HuH-7.5 (cell line): ENCODE measurements at places on chromosomes 6 and 20.

GRCh38 chr20:48725555-48725991 lies 102.2 kb downstream of the PREX1 start:
- no peak for DNase-seq

DNA sequence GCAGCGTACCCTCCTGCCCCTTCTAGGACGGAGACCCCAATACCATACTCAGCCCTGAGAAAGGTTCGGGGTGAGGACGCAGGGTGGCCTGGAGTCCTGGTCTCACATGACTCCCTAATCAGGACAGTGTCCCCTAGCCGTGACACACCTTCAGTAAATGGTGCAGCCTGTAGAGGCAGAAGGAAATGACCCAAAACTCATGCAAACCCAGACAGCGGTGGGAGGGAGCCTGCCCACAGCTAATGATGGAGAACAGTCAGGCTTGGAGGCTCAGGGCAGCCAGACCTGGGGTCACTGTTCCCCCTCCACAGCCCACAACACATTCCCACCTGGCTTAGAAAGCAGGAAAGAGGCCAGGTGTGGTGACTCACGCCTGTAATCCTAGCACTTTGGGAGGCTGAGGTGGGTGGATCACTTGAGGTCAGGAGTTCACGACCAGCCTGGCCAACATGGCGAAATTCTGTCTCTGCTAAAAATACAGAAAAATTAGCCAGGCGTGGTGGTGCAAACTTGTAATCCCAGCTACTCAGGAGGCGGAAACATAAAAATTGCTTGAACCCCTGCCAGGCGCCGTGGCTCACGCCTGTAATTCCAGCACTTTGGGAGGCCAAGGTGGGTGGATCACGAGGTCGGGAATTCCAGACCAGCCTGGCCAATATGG lies 8.8 kb upstream of the HMGA1 start:
- no peak for DNase-seq

GRCh38 chr20:41428285-41428684 lies 61.7 kb upstream of the EMILIN3 start:
- no peak for DNase-seq

DNA sequence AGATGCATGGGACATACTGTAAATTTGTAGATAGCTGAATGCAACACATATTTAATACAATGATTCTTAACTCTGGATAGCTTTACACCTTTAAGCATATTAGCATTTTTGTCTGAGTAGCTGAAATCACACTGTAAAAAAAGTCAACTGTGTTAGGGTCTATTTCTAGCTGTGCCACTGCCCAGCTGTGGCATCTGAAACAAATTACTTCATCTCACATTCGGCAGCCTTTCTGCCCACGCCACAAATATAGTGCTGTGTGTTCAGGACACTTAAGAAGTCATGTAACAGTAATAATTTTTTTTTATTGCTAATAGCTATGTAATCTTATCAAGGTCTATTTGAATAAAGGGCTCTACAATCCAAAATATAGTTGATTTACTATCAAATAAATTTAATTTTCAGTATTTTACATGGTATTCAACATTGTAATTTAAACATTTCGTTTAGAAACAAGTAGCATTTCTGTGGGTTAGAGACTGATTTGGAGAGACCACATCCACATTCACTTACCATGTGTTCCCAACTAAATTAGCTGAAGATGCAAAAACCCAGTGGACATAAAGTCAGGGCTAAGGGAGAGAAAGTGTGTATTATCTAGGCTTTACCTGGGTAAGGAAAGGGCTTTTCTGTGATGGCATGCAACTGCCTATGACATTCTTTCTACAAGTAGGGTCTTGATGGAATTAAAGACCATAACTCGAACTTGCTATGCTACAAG lies 276.7 kb downstream of the PLCB1 start:
- no peak for DNase-seq

DNA sequence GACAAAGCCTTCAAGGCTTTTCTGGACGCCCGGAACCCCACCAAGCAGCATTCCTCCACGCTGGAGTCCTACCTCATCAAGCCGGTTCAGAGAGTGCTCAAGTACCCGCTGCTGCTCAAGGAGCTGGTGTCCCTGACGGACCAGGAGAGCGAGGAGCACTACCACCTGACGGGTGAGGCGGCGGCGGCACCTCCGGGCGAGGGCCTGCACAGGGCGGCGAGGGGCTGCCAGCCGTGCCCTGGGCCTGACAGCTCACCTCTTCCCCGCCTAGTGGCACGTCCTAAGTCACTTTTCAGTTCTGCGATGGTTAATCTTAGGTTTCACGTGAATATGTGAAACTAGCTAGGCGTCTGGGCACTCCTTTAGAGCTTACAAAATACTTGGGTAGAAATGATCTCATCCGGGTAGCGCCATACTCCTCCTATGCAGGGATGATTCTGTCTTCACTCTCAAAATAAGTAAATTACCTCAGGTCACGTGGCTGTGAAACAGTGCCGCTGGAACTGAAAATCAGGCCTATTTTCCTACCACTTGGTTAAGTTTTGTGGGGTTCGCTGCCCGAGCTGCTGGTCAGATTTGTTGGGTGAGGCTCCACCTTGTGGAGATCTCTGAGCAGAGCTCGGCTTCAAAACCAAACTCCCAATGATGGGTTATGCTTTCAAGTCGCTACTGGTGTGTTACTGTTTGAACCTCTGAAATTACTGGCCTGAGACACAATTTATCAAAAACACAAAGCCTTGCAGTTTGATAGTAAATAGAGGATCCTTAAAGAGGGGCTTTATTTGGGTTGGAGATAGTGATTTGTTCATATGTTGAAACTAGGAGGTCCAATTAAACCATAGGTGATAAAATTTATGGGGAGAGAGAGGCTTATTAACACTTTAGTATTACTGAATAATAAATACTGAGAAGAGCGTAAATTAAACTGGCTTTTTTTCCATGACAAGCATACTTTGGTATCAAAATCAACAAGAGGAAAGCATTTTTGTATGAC lies 15.5 kb upstream of the CLDN20 start:
- DNase-seq, result peak; percentile 42

GRCh38 chr6:4388675-4389074 lies 253.3 kb upstream of the ECI2 start:
- DNase-seq, result no peak

DNA sequence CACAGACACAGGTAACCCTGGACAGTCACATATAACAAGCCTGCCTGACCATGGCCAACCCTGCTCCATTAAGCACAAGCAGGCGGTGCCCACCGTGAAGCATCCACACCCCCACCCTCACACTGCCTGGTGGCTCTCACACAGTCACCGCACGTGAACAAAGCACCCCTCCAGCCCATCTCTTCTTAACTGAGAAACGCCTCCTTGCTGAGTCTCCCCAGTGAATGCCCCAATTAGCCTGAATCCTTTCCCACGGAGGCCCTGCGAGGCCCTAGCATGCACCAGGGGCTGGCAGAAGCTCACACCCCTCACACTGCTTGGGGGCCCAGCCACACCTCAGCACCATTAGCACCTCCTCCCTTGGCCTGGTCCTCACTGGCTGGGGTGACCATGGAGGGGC lies 72.3 kb downstream of the GRM4 start:
- DNase-seq, result no peak

GRCh38 chr20:5061213-5061612 lies 58.5 kb downstream of the PCNA start:
- DNase-seq, result no peak

DNA sequence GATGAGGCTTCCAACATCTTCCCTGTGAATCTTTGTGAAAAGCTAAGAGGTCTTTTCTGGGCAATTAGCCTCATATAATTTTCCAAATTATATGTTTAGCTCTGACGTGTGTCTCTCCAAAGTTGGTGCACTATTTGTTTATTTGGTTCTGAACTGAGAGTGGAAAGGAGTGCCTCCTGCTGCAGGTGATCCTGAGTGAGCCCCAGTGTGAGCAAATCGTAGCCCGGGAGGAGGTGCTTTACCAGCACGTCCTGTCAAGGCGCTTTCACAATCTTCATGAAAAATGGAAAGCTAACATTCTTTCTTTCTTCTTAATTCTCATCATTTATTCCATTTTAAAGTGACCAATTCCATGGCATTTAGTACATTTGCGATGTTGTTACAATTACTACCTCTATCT lies 231.9 kb downstream of the BMP2 start:
- no peak for DNase-seq

DNA sequence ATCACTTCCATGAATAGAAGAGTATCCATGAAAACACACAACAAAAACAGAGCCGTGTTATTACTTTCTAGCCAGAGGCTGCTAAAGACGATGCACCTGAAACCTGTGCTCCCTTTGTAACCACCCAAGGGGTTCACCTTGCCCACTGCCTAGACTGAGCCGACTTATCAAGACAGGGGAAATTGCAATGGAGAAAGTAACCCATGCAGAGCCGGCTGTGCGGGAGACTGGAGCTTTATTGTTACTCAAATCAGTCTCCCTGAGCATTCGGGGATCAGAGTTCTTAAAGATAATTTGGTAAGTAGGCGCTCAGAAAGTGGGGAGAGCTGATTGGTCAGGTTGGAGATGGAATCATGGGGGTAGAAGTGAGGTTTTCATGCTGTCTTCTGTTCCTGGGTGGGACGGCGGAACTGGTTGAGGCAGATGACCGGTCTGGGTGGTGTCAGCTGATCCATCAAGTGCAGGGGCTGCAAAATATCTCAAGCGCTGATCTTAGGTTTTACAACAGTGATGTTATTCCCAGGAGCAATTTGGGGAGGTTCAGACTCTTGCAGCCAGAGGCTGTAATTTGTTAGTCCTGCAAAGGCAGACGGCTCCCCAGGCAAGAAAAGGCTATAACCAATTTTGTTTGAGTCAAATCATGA lies 366.6 kb downstream of the PREX1 start:
- no peak for DNase-seq

DNA sequence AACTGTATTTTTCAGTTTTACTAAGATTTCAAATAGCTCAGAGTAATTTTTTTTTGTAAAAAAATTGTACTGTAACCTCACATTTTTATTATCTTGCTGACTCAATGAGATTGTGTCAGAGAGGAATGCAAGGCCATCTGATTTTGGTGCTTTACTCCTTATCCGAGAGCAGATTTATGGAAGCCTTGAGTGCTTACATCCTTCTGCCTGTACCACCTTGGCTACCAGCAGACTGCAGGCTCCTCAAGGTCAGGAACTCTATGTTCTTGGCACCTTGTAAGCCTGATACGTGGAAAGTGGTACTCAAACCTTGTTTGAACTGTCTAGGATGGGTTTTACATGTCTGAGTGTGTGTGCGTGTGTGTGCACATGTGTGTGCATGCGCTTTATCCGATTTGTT lies 80.1 kb upstream of the MLIP start:
- DNase-seq, result no peak
